ENCODE measurements at places on chromosomes 1 and 21. TPM values are rescaled to one million over a fixed set of nuclear protein-coding genes. Genes with fewer than 3 reads are reported as not detected.

GRCh38 chr1:51916587-51917405 lies 38.3 kb upstream of the NRDC start:
- DNase-seq, result no peak

GRCh38 chr1:219121679-219122078 lies 52.0 kb upstream of the LYPLAL1 start:
- no peak for DNase-seq

GRCh38 chr21:44415073-44416025 lies 40.0 kb upstream of the LRRC3 start:
- no peak for DNase-seq

- DNase-seq, result no peak
Observed at GRCh38 chr1:21311016-21311415, 20.8 kb upstream of the ECE1 start.

DNA sequence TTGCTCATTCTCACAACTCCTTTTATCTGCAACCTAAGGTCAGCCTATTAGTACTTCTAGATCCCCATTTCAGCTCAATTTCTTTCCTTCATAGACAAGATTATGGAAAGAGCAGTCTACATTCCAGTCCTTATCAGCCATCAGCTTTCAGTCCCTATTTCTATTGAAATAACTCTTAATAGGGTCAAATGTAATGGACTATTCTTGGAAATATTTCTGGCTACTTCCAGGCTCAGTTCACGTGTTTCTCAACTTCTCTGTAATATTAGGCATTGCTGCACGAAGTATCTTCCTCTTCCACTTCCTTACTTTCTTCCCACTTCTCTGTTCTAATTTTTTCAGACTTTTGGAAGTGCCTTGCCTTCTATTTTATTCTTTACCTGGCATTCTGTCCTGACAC lies 232.9 kb upstream of the USP25 start:
- no peak for DNase-seq

The FMOD gene
- total RNA-seq, result 68.4 TPM

The CADM3 gene
- total RNA-seq, result 8.7 TPM

The PLA2G5 gene
- total RNA-seq, result 7.3 TPM

The PTPRU gene
- 11.7 TPM for total RNA-seq
